ENCODE measurements at places on chromosomes 7 and 10.

DNA sequence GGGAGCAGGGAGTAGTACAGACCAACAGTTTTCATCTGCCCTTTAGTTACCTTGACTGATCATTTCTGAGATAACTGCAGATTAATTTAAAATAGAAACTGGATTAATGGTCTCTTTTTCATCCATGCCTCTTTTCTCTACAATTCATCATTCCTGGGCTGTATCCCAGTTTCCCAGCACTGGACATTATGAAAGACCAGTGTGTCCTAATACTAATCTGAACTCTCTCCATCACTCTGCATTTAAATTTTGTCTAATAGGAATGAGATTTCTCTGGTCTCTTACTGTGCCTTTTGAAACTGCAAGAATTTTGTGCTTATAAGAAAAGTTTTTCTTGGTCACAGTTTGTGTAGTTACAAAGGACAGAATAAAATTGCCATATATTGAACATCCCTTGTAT is 12.7 kb downstream of the PLEKHA8 start:
- no peak for DNase-seq

- DNase-seq, result no peak
Observed at GRCh38 chr7:17983221-17984062, 43.1 kb upstream of the SNX13 start.

GRCh38 chr7:101108961-101109360 is 17.9 kb upstream of the SERPINE1 start:
- no peak for DNase-seq

DNA sequence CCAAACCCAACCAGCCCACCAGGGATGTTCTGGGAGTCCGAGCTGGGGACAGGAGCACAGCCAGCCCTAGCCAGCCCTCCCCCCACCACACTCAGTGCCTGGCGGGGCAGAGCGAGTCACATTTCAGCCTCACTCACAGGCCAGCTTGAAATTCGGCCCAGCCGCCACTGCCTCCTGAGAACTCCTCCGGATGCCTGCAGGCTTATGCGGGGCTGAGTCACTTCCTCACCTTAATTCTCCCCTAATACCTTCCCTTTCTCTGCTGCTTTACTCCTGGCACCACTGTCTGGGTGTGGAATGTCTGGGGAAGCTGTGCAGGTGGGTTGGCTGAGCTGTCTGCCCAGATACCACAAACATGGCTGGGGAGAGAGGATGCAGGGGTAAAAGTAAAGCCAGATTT is 22.6 kb upstream of the DLG5 start:
- no peak for DNase-seq

GRCh38 chr7:118771672-118772071 is 547.2 kb downstream of the ANKRD7 start:
- no peak for DNase-seq

GRCh38 chr10:69959911-69960310 is 92.7 kb upstream of the MACROH2A2 start:
- DNase-seq, result no peak
